Stimulated activated naive CD4-positive, alpha-beta T cell treated with Interleukin-2 at 50 U/mL for 16 hours (primary cell): ENCODE measurements at places on chromosomes 7 and 10.

DNA sequence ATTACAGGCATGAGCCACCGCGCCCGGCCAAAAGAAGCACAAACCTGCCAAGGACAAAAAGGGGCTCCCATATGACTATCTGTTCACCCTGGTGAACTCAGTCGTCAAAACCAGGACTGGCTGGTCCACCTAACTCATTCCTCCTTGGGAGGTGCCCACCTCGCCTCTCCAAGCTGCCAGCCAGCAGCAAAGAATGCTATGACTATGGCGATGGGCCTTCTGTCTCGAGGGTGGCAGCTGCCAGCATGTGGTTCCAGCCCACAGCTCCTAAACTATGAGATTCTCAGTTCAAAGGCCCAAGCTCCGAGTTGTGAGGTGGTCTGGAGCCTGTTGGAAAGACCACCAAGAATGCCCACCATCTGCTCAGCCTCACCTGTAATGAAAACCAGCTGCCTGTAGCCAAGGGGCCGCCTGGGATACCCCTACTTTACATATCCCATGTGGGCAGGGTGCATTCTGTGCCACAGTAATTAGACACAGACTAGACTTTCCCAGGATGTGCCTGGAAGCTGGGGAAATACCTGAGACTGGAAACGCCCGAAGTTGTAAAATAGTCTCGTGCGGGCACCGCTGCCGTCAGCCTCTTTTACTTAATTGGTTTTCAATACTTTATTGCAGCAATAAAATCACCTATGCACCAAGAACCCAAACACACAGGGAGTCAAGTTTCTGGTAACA, 71.1 kb downstream of the ZRANB1 start:
- DNase-seq = no peak

DNA sequence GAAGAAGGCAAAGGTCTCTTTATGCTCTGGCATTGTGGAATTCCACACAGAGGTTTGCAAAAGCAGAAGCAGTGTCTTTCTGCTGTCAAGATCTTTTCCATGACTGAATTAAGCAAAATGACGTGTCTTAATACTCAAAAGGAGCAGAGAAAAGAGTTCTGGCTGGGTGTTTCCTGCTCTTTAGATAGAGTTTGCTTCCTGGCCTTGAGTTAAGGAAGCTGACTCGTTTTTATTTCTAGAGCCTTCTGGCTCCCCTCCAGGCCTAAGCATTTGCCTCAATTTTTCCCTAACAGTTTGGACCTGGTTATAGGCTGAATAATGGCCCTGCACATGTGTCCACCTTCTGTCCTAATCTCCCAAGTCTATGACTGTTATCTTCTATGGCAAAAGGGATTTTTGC, 21.6 kb downstream of the TAS2R41 start:
- no peak for DNase-seq

- DNase-seq = no peak
Measured at GRCh38 chr10:99860466-99860865, 78.0 kb downstream of the ABCC2 start.

- no peak for DNase-seq
Measured at GRCh38 chr7:12731775-12732174, 44.3 kb downstream of the ARL4A start.

DNA sequence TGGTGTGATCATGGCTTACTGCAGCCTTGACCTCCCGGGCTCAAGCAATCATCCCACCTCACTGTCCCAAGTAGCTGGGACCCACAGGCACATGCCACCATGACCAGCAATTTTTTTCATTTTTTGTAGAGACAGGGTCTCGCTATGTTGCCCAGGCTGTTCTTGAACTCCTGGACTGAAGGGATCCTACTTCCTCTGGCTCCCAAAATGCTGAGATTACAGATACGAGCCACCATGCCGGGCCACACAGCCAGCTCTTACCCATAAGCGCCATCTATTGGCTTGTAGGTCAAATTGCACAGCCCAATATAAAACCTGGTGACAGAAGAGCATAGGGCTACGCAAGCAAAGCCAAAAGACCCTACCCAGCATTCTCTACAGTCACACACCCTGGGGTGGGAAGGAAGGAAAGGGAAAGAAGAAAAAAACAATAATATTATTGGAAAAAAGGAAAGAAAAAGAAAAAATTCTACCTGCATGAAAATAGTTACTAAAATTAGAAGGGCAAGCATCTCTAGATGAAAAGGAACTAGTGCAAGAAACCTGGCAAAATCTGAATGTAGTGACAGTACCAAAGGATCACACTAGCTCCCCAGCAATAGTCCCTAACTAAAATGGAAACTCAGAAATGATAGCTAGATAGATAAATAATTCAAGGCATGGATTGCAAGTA, 29.4 kb upstream of the AMPH start:
- no peak for DNase-seq

DNA sequence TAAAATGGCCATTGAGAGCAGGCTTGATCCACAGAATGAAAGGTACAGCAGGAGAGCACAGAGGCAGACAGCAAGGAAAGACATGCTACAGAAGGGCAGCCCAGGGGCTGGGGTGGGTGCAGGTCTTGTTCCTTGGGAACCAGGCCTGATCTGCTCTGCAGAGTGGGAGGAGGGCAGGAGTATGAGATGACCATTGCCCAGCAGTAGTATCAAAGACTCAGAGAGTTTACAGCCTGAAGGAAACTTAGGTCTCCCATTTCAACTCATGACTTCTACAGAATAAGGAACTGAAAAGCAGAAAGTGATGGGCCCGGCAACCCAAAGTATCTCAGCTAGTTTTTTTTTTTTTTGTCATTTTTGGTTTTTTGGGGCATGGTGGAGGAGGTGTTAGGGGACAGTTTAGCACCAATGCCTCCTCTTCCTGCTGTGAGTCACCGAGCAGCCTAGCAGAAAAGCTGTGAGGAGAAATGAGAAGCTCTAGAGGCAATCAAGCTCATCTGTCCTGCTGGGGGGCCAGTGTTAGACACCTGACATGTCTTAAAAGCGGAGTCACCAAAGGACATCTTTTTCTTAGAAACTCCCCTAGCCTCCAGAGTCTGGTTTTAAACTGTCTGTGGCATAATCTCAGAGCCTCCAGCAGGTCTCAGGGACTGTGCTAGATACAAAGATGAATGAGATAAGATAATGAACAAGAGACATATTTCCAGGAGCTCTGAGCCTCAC, 34.3 kb upstream of the HERPUD2 start:
- DNase-seq = peak; percentile 32

DNA sequence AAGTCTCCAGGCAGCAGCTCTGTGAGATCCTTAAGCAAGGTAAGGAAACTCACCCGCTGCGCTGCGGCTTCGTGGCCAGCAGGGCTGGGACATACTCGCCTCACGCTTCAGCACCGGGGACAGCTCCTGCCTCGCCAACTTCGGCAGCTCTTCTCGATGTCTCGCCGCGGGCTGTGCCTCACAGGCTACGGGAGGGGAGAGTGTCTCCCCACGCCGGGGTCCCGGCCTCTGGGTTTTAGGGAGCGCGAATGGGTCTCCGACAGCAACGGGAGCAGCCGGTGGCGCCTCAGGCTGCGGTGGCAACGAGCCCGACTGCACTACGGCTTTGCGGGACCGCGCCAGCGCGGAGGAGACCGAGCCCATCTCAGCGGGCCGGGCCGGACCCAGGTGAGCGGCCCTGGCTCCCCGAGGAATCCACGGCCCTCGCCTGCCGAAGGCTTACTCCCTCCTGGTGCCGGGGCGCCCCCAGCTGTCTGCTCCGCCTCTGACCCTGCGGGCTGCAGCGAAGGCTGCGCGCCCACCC, 62.4 kb downstream of the LSM5 start:
- peak; percentile 29 for DNase-seq

- no peak for DNase-seq
Measured at GRCh38 chr10:78750418-78750817, 318.3 kb upstream of the ZMIZ1 start.

GRCh38 chr7:139915864-139916716, 87.0 kb downstream of the TBXAS1 start:
- DNase-seq = peak; percentile 63

DNA sequence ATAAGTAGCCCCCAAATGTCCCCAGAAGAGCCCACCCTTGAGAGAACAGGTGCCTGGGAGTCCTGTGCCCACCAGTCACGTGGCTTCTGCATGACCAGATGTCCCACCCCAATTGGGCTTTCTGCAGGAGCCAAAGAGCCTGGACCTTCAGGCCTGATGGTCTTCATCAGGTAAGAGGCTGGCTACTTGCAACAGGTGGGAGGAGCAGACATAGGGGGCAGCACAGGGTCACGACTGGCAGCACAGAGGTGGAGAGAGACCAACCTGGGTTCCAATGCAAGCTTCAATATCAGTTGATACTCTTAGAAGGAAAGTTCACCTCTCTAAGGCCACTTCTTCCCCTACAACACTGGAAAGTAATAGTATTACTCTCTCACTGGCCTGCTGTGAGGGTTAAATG, 288.0 kb downstream of the ELMO1 start:
- no peak for DNase-seq

DNA sequence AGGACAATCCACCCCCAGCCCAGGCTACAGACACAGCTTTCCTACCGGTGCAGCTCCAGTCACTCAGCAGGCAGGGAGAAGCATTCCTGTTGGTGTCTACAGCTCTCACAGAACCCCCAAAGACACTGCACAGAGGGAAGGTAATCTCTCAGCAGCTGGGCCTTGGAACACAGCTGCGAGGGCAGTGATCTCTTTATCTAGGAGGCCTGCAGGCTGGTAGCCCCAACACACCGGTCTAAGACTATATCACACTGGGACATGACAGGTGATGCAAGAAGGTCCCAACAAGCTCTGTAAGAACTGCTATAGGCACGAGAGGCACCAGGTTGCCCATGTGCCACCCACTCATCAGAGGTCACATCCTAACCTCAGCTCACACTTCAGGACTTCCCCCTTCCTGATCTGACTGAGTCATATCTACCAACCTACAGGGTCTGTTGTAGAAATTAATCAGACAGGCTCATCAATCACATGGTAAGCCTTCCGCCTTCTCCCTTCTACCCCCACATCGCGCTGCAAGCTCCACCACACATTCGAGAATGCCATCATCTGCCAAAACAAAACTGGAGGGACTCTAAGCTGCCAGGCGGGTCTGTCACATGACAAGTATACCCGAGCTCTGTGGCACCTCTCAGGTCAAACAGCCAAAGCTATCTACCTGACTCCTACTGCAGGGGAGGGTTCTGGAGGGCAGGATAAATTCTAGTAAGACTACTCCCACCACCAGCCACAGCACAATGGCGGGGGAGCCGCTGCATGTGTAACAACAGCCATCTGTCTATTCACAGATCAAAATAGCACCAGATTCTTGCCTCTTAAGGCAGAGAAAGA, 26.1 kb downstream of the FAM53B start:
- peak; percentile 86 for DNase-seq

DNA sequence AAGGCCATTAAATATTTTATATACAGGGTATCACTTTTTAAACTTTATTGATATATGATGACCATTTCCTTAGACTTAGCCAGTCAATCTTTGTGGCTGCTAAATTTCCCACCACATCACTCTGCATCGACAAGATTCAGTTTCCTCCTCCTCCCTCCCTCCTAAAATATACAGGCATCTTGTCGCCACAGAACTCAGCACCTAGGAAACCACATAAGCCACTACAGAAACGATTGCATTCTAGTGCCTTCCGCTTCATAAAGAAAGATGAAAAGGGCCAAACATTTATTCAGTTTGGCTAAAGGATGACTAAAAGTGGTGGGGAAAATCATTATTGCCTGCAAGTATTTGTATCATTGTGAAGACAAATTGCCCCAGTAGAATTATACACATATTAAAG, 30.7 kb downstream of the ERCC6 start:
- DNase-seq = no peak

- DNase-seq = no peak
Measured at GRCh38 chr7:80224415-80224814, 89.8 kb downstream of the GNAI1 start.

GRCh38 chr10:73446926-73447325, 13.6 kb upstream of the MSS51 start:
- DNase-seq = no peak

GRCh38 chr10:129926066-129927055, 37.7 kb downstream of the EBF3 start:
- no peak for DNase-seq

DNA sequence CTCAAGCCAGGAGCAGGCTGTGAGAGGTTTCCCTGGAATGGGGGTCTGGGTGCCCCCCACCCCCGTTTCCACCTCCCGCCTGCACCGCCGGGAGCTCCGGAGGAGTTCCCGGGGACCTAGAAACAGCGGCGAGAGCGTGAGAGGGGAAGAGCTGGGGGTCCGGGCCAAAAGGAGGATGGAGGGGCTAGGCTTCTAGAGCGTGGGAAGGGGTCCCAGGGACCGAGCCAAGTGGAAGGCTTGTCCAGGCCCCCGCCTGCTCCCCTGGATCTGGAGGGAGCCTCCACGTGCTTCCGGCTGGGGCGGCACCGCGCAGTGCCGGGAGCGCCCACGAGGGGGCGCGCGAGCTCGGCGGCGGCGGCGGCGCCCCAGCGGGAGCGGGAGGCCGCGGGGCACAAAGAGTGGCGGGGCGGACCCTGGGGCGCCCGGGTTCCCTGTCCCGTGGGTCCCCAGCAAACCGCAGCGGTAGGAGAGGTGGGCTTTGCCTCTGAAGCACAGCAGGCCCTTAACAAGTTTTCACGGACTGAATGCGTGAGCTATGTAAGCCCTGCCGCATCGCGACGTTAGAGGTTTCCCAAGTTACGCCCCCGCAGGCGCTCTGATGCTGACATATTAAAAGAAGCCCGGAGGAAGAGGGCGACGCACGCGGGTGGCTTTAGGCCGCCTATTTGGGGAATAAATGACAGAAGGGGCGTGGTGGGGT, 104.4 kb upstream of the LRRC4 start:
- peak; percentile 64 for DNase-seq

- DNase-seq = no peak
Measured at GRCh38 chr10:14953424-14954000, 384 bp downstream of the DCLRE1C start.

- DNase-seq = no peak
Measured at GRCh38 chr10:49367600-49367999, 28.3 kb downstream of the DRGX start.

GRCh38 chr10:5468262-5469106, 30.9 kb downstream of the CALML5 start:
- no peak for DNase-seq

- DNase-seq = no peak
Measured at GRCh38 chr10:43524434-43525247, 49.8 kb downstream of the ZNF239 start.

DNA sequence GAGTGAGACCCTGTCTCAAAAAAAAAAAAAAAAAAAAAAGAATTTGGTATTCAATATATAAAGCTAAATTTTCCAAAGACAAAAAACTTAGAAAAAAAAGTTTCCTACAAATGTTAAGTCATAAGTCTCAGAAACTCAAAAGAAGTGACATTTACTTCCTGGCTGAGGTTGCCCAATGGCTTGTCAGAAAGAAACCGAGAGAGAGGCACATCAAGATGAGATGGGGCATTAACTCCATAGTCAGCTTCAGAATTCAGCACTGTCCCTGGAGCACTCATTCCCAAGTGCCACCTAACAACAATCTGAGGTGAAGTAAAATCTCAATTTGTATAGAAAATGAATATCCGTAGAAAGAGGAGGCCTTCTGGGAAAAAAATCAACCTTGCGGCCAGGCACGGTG, 6.8 kb upstream of the SPOCK2 start:
- DNase-seq = no peak

DNA sequence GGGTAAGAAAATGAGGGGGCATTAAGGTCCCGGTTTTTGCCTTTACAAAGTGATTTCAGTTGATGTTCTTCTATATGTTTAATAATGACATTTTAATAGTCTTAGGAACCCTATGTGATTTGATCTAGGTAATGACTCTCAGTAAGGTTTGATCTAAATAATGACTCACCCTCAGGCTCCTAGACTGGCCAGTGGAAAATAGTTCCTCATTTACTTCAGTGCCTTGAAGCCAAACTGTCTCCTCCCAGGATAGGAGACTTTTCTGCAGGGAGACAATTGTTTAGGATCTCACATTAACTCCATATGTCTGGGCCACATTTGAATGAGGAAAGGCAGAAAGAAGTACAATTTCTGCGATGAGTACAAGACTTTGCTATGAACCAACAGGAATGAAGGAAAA, 1331.9 kb downstream of the XPNPEP1 start:
- DNase-seq = no peak
